Stimulated activated CD8-positive, alpha-beta memory T cell treated with anti-CD3 and anti-CD28 coated beads, Interleukin-7, amount 100 ng/mL, for 1 hour (primary cell): ENCODE measurements at places on chromosomes 1 and 21.

DNA sequence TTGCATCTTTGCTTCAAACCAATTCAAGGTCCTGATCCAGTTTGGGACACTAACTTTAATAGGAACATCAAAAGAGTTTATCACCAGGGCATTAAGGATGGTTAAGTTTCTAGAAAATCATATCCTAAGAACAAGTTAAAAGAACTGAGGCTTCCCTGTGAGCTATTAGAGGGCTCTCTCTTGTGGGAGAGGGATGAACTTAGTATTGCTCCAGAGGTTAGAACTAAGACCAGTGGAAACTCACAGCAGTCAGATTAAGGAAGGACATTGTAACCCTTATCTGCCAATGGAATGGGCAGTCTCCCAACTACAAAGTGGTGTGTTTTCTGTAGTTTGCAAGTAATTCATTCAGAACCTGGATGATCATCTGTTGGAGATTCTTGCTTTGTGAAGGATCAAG lies 36.8 kb downstream of the UBE2U start:
- DNase-seq = no peak

DNA sequence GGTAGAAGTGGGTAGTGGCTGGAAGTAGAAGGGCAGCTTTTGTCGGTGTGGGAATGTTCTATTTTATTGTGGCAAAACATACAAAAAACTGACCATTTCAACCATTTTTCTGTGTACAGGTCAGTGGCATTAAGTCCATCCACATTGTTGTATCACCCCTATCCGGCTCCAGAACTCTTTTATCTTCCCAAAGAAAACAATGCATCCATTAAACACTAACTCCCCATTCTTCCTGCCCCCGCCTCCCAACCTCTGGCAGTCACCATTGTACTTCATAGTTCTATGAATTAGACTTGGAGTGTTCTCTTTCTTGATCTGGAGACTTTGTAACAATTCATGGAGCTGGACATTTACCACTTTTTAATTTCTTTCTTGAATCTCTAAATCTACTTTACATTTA lies 55.7 kb downstream of the DEGS1 start:
- no peak for DNase-seq

DNA sequence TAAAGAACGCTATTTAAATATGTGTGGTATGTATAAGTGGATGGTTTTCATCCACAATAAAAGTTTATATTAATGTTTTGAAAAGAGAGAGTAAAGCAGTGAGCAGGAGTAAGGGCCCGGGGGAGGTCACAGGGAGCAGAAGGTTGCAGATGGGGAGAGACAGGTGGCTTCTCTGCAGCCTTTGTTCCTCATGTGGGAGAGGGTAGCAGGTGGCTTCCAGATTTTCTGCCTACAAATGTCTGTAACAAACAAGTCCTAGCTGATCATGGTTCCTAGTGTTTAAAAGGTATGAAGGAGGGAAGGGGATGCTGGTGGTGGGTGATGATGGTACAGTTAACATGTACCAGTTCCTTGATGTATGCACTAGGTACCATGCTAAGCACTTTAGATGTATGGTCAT lies 18.8 kb downstream of the QSOX1 start:
- DNase-seq = no peak

DNA sequence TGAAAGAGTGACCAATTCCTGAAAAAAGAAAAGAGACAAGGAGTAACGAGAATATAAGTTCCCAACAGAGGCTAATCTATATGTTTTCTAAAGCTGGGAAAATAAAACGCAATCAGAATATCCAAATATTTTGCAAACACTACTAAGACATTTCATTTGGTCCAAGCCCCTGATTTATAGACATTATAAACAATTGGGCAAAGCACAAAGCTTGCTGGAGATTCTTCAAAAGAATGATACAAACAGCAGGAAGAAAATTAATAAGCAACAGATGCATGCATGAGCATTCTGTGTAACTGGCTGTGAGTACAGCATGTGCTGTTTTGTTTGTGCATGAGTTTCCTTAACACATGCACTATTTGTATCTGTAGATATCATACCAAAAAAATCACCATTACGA lies 552.9 kb downstream of the LTN1 start:
- no peak for DNase-seq
